ENCODE measurements at places on chromosomes 1 and 21.
A peak's percentile ranks its signal among the peaks of the same experiment; 100 is the strongest.

DNA sequence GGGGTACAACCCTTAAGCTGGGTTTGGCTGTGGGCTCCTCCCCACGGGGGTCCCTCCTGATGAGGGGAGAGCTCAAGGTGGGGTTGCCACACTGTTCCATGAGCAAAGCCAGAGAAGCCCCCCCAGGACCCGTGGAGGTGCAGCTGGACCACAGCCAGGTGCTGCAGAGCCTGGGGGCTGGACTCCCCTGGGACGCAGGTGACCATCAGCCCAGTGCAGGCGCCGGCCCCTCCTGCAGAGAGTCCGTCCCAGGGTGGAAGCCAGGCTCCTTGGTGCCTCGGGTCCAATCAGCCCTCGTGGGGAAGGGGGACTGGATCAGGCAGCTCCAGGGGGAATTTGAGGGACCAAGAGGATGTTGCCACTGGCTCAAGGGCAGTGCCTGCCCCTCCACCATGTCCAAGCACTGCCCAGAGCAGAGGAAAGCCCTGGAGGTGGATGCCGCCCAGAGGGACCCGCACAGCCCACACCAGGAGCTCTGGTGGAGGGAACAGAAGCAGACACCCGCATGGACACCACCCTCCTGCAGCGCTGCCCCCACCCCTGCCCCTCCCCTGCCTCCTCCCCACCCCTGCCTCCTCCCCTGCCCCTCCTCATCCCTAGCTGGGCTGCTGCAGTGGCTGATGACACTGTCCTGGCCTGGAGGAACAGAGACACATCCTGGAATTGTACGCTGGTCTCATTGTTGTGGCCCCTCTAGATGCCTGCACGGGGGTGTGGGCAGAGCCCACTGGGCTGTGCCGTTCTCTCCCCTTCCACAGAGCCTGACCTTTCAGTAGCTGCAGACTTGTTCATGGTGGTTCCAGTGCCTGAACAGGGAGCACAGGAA, 30.8 kb upstream of the COL18A1 start:
- no peak for DNase-seq

DNA sequence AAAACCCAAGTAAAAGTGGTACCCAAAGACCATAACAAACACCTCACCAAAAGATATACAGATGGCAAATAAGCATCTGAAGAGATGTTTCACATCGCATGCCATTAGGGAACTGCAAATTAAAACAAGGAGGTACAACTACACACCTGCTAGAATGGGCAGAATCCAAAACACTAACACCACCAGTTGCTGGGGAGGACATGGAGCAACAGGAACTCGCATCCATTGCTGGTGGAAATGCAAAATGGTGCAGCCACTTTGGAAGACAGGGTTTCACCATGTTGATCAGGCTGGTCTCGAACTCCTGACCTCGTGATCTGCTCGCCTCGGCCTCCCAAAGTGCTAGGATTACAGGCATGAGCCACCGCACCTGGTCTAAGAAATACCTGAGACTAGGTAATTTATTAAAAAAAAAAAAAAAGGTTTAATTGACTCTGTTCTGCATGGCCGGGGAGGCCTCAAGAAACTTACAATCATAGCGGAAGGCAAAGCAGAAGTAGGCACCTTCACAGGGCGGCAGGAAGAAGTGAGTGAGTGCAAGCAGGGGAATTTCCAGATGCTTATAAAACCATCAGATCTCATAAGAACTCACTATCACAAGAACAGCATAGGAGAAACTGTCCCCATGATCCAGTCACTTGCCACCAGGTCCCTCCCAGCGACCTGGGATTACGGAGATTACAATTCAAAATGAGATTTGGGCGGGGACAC, 30.2 kb upstream of the PRSS38 start:
- no peak for DNase-seq

DNA sequence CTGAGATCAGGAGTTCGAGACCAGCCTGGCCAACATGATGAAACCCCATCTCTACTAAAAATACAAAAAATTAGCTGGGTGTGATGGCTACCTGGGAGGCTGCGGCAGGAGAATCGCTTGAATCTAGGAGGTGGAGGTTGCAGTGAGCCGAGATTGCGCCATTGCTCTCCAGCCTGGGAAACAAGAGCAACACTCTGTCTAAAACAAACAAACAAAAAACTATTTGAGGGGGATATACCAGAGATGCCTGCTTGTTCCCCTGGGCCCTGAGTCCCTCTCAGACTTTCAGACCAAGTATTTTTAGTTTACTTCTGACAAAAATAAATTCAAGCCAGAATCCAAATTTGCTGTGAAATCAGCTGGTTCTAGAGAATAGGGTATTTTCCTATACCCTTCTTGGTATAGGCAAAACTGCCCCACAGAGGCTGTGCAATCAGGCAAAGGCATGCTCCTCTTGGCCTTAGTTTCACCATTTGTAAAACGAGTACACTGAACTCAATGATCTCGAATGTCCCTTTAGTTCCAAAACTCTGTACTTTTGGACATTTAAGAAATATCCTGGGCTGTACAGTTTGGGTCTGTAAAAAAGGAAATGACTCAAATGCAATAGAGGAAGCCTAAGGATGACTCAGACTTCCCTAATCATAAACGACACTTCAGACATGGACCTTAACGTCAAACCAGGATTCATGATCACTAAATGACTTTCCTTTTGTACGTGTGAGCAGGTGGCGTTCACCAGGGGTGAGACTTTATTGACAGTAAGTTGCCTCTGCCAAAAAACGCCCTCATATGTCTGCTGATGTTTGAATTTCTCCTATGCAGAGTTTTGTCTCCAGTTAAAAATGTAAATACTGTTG, 16.1 kb downstream of the ENSA start:
- DNase-seq = no peak

DNA sequence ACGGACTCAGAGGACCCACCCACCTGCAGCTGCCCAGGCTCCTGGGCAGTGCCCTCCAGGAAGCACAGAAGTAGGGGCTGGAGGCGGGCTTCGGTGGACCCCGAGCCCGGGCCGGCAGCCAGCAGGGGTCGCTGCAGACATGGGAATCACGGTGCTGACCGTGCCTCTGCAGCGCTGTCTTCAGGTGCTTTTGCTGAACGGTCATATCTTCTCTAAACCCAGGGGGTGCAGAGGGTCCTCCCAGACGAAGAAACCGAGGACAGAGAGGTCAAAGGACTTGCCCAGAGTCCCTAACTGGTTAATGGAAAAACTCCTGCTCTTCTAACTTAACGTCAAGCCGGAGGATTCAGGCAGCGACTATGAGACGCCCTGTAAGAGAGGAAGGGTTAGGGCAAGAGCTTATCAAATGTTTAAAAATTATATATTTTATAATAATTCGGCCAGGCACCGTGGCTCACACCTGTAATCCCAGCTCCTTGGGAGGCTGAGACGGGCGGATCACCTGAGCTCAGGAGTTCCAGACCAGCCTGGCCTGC, 21.5 kb upstream of the LEFTY2 start:
- DNase-seq = peak; percentile 49

DNA sequence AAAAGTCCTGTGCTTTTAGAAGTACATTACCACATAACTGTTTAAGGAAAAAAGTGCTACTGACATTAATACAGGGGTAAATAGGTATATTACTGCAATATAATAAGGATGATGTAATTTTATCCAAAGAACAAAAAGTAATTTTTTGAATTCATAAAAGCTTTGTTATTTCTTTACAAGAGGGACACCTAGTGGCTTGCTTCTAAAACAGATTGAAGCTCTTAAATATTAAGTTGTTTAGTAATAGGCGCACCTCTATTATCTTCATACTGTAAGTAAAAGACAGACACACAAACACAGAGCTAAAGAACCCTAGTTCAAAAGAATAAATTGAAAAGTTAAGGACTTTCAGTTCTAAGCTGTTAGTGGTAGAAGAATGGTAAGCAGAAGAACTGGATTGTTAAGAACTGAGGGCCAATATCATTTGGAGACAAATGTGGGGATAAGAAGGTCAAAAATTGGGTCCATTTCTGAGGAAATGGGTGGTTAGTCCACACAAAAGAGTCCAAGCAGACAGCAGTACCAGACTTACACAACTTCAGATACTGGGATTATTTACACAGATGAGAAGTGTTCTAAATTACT, 15.4 kb downstream of the ZNHIT6 start:
- no peak for DNase-seq

DNA sequence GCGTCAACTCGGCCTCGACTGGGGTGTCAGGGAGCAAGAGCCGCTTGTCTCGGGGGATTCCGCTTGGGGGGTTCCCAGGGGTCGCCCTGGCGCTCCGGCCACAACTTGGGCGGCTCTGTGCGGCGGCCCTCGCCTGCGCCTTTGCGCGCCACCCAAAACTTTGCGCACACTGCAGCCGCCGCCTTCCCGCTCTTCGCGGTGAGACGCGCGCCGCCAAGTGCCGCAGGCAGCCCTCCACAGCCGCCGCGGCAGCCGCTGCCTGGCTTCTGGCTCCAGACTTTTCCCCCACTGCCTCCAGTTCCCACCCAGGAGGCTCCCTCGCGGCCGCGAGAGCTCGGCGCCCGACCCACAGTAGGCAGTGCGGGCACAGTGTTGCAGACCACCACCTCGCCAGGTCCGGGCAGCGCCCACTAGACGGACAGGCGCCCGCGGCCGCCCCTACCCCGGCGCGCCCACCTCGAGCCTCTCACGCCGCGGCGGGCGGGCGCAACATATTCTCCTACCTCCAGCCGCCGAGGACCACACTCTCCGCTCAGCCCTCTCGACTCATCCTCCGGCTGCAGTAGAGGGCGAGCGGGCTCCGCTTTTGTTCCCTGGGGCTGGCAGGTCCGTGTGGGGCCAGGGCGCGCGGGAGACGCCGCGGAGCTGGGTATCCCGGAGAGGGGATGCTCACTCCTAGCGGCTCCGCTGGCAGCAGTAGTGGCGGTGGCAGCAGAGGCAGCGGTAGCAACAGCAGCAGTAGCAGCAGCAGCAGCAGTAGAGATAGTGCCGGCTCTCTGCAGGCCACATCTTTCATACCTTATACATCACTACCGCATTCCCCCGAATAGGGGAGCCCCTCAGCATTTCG, 296.6 kb downstream of the OMA1 start:
- peak; percentile 57 for DNase-seq

GRCh38 chr1:56639211-56639610, 5.9 kb upstream of the PRKAA2 start:
- no peak for DNase-seq

- no peak for DNase-seq
Observed at GRCh38 chr1:171788696-171789095, 7.2 kb downstream of the METTL13 start.

GRCh38 chr1:201614262-201615015, 75.5 kb downstream of the NAV1 start:
- no peak for DNase-seq

GRCh38 chr1:9302745-9303524, 10.2 kb downstream of the SPSB1 start:
- no peak for DNase-seq

GRCh38 chr1:188930382-188930781, 1547.3 kb downstream of the BRINP3 start:
- no peak for DNase-seq

DNA sequence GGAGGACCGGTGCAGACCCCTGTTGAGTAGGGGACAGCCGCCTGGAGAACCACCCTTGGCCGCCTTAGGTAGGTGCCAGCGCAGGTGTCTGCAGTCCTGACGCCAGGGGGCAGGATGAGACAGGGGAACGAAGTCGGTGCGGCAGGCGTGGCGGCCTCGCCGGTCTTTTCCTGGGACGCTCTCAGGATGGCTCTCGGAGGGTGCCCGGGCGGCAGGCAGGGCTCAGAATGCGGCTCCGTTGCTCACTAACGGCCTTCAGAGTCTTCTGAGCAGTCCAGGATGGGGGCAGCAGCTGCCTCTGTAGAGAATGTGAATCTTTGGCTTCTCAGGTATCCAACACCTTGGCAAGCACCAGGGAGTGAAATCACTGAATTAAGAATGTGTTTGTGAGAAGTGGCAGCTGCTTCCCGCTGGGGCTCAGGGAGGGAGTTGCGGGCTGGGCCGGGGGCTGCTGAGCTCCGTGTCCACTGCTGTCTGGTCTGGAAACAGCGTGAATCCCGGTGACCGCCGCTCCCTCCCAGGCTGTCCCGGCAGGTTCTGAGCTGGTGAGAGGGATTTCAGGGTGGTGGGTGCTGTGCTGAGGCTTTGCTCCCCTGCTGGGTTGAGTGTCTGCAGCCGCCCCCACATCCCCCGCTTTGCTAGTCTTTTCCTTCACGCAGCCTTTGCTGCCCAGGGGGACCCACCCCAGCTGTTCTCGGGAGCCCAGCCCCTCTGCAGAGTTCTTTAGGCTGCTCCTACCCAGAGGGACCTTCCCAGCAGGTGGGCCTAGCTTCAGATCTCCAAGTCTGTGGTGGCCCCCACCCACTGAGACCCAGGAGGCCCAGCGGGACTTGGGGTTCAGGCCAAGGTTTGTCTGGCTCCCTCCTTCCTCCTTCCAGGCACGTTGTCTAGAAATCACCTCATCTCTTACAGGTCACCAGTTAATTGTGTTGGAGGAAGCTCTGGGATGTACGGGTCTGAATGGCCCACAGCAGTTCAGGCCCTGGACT, 11.1 kb upstream of the C1orf174 start:
- DNase-seq = peak; percentile 18

DNA sequence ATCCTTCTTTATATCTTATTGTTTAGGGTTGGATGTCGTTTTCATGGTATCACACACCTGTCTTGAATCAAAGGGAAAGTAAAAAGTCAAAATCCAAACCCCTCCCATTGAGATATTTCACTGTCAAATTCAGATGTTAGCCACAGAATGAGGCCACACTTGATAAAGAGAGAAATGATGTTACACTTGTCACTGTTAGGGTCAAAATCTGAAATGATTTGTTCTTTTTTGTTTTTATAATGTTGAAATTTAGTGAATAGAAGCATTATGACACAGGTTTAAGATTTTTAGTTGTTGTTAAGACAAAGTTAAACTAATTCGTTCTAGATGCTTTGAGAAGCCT, 13.1 kb downstream of the NFIA start:
- no peak for DNase-seq

DNA sequence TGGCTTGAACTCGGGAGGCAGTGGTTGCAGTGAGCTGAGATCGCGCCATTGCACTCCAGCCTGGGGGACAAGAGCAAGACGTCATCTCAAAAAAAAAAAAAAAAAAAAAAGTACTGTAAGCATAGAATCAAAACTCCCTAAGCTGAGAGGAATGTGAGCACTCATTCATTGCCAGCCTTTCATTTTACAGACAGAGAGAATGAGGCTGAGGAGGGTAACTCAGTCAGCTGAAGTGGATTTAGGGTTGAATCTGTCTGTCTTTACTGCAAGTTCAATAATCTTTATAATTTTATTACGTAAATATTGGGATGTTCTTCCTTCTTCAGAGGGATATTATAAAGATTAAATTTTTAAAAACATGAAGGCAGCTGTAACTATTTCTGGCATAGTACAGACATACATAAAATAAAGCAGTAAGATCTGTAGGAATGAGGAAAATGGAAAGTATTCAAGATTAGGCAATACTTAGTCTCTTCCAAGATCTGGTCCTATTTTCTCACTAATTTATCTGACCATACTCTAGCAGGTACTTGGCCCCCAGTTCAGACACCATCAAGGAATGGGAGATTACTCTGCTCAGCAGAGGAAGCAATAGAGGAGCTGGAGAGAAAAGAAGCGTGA, 24.1 kb upstream of the MNDA start:
- DNase-seq = no peak

- DNase-seq = no peak
Observed at GRCh38 chr1:2060535-2060934, 10.3 kb downstream of the PRKCZ start.

- DNase-seq = peak; percentile 89
Observed at GRCh38 chr1:65254320-65255034, 54.9 kb upstream of the DNAJC6 start.
